ENCODE measurements at places on chromosomes 12 and 14. TPM values are rescaled to one million over a fixed set of nuclear protein-coding genes. Genes with fewer than 3 reads are reported as not detected.

The TBC1D30 gene
- total RNA-seq: 60.7 TPM

The ACOT4 gene
- total RNA-seq: 0.98 TPM

The KERA gene
- 1.2 TPM for total RNA-seq

The SMOC1 gene
- total RNA-seq: 22.6 TPM

The C12orf42 gene
- total RNA-seq: 0.74 TPM

The KCNH5 gene
- total RNA-seq: 20.9 TPM

The MYF6 gene
- total RNA-seq: 0.74 TPM

The ERO1A gene
- total RNA-seq: 24.3 TPM

All from temporal lobe (tissue), 4 donors.